ENCODE measurements at places on chromosomes 12 and 14. TPM values are rescaled to one million over a fixed set of nuclear protein-coding genes. Genes with fewer than 3 reads are reported as not detected.

DNA sequence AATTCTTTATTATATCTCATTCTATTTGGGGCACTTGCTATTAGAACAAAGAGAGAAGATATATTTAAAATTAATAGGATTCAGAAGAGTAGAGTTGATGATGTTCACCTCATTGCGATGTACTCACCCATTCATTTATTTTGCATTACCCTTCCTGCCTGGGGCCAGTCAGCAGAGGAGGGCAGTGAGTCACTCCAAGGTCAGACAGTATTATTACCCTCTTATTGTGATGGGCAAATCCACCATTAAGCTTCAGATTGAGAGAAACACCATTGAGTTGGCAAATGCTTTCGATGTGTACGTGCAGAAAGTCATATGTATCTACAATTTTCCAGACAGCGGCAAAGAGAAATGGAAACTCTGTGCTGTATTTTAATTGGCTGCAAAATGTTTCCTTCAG lies 134.2 kb downstream of the BICD1 start:
- no peaks in the 10 kb centered on the region for H3K4me1 ChIP-seq
- no peak overlapping the region for H3K27ac ChIP-seq
- H3K27me3 ChIP-seq: no peaks in the 10 kb centered on the region
- no peak for DNase-seq
- no peak overlapping the region for H3K4me3 ChIP-seq

Gene ZNF605
- 20.0 TPM for polyA plus RNA-seq

Gene B4GALNT3
- 5.9 TPM for polyA plus RNA-seq

Gene RHOF
- 53.6 TPM for polyA plus RNA-seq

Gene KLRK1
- 4.2 TPM for polyA plus RNA-seq

Measured in large intestine (tissue), 12 donors.